ENCODE measurements at places on chromosomes 3 and 15.

GRCh38 chr3:129035360-129036221 is 25.0 kb upstream of the GP9 start:
- no peak for DNase-seq

GRCh38 chr3:66998904-66999235 is 763 bp downstream of the KBTBD8 start:
- DNase-seq, result no peak

GRCh38 chr3:48470286-48470685 is 23.7 kb downstream of the ATRIP start:
- DNase-seq, result no peak

DNA sequence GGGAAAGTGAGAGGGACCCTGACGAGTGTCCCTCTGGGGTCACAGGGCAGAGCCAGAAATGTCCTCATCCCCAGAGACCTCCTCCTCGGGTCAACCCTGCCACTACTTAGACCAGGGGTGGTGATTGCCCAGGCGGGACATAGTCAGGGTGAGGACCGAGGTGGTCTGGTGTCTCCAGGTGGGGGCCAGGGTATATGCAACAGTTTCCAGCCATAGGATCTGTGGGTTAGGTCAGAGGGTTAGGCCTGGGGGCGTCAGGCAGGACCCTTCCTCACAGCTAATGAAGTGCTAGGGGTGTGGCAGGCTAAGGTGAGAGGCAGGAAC is 22.3 kb upstream of the FBLN2 start:
- no peak for DNase-seq

DNA sequence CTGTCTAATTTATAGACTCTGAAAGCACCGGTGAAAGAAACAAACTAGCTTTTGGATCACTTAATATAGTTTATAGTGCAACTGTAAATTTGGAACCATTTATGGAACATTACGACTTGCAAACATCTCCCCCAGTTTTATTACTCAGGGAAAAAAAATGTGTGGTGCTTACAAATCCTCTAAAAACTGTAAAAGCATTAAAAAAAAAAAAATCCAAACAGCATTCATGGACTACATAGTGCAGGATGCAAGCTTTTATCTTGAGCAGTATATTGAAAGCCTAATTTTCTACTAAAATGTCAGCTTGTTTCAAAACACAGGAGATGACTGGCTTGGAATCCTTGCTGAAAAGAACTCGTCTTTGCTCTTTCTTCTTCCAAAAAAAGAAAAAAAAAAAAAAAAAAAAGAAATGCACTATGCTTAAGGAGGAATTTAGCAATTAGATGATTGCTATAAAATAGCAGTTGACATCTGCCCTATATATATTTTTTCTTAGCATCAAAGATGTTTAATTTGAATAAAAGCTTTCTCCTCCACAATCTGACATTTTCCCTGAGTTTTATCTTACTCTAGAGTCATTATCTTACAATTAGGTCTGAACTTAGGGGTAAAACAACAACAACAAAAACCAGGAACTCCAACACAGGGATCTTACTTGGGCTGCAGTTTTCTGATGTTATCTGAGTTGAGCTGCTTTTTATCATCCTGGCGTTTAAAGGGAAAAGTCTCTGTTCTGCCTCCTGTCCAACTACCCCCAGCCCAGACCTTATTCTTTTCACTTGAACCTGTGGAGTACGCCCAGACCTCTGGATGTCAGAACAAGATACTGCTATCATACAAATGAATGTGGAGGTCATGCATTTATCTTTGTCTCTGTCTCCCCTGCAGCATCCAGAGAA is 62.6 kb upstream of the PDZRN3 start:
- no peak for DNase-seq

- DNase-seq, result no peak
Observed at GRCh38 chr3:194148383-194148782, 12.4 kb downstream of the HES1 start.

- no peak for DNase-seq
Observed at GRCh38 chr3:126354776-126355175, 2.4 kb downstream of the KLF15 start.

DNA sequence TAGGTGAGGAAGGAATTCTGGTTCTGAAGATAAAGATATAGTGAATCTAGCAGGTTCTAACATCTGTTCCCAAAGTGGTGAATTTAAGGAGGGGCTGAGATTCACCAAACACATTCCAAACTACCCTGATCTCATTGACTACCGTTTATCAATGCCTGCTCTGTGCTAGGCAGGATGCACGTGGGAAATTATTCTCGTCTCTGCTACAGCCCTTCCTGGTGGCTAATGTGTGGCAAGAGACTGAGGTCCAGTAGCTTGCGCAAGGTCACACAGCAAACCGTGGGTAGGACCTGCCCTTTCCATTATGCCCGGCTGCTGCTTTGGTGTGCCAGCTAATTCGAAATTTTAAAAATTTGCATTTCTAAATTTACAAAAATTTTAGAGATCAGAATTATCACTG is 209.5 kb upstream of the TRIM42 start:
- DNase-seq, result no peak

- no peak for DNase-seq
Observed at GRCh38 chr3:10942690-10943205, 49.8 kb upstream of the SLC6A1 start.

DNA sequence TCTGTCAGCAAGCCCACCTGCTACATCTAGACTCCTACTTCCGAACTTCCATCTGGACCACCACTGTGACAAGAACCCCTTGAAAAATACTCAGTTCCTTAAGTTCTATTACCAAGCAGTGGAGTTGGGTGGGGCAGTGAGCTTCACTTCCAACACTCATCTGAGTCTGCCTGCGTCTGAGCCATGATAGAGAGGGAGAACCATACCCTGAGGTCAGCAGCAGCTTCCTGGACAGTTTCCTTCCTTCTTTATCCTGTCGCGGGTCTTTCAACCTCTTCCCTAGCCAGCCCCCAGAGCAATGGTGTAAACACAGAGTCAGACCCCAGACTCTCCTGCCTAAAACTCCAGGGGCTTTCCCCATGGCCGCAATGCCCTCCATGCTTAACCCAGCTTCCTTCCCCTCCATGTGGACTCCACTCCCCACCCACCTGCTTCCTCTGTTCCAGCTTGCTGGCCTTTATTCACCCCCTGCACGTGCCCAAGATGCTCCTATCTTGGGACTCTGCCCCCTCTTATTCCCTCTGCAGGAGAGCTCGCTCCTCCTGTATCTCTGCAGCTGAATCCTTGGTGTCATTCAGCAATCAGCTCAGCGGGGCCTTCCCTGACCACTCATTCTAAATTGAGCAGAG is 211.2 kb downstream of the SHQ1 start:
- DNase-seq, result no peak

GRCh38 chr3:187264021-187264420 is 27.5 kb downstream of the MASP1 start:
- no peak for DNase-seq

GRCh38 chr15:49382394-49382793 is 40.6 kb upstream of the FGF7 start:
- no peak for DNase-seq

GRCh38 chr3:61181874-61182273 is 69.4 kb downstream of the FHIT start:
- DNase-seq, result no peak

DNA sequence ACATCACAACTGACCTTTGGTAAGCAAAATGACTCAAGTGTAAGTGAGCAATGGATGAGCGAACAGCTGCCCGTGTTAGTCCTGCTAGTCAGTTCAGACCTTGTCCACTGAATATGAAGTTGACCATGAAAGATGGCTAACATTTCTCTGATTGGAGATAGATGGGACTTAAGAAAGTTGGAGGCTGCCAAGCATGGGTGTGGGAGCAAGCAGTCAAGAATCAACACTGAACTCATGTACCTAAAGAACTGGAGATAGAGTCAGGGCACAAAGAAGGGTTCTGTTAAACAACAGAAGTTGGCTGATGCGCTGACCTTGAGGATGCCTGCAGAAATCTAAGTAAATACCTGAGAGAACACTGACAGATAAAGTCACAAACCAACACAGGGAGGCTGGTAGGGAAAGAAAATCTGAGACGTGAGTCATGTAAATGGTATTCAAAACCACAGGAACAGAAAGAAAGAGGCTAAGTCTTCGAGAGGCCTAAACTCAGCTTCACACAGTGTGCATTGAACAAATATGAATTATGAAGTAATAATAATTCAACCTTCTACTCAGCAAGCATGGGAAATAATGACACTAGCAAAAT is 30.7 kb upstream of the ANPEP start:
- DNase-seq, result no peak

DNA sequence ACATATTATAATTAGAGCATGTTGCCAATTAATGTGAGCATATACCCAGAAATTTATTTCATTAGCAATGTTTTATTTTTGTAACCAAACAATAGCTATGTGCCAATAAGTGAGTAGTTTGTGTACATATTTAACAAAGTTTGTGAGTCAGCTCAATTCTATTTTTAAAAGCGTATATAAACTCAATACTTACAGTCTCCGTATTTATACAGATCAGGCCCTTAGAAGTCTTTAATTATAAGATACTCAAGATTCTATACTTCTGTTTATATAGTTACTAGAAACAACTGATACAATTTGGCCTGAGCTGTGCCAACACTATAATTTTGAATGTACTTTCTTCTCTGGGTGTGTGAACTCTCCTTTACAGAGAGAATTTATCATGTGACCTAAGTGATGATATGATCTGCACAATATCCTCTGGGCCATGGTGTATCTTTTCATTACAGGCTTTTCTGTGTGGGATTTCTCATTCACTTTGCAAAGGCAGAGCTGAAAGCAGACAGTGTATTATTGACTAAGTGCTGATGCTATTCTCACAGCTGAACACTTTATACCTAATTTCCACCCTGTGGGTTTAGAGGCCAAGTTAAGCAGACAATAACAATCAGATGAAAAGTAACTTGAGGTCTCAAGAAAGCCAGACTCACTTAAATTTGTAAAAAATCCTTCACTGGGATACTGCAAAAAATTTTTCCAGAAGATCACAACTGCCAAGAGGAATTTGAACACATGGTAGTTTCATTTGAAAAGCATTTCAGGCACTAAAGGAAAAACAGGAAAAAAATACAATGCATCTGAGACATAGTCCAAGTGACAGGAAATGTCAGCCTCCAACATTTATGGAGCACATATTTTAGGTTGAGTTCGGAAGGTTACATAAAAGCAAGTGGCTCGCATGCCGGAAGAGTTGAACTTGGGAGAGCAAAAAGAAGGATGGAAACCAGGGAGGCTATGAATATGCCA is 277.9 kb upstream of the SEMA6D start:
- no peak for DNase-seq

- no peak for DNase-seq
Observed at GRCh38 chr3:7203969-7204847, 343.3 kb downstream of the GRM7 start.

DNA sequence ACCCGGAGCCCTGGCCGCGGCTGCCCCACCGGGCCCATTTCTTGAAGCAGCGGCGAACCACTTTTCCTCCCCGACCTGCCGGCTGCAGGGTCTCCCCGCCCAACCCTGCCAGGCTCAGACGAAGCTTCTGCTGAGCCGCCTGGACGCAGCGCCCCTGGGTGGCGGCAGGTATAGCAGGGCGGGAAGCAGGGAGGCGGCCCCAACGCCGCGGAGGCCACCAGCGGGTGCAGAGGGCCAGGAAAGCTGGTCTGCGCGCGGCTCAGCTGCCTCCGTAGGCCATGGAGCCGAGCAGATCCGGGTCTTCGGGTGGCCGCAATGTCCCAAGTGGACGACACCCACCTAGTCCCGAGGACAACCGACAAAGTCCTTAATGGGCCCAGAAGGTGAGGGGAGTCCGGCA is 21.9 kb upstream of the SRPRB start:
- no peak for DNase-seq

DNA sequence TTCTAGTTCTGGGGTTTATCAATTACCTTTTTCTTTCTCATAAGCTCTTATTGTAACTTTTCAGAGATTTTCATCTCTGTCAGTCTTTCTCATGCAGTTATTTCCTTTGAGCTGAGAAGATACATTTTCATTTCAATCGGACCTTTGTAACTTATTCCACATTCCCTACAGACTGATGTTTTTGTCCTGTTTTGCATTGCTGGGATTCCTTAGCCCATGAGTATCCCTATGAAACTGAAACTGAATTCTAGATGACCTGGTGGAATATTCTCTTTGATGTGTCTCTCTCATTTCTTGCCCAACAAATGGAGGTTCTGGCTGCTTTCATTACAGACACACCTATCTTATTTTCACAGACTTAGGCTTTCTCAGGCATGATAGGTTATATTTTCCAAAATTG is 10.5 kb upstream of the EPHA6 start:
- no peak for DNase-seq

DNA sequence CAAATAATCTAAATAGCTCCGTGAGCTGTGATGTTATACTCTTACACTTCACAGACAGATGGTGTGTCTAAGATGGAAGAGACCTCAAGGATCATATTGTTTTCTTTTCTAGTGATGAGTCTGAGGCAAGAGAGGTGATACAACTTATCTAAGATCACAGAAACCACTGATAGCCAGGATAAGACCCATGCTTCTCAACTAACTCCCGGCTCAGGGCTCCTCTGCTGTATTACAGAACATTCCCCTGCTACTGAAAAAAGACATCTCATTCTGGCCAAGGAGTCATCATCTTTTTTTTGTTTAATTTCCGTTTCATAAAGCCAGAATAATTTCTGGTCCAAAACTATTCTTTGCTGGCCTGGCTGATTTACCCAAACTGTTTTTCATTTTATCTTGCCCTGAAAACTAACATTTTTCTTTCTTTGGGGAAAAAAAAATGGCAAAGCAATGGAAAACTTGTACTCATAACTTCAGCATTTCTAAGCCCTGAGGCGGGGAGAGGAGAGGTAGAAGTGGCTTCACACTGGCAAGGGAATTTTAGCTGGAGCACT is 46.9 kb upstream of the GAP43 start:
- no peak for DNase-seq

DNA sequence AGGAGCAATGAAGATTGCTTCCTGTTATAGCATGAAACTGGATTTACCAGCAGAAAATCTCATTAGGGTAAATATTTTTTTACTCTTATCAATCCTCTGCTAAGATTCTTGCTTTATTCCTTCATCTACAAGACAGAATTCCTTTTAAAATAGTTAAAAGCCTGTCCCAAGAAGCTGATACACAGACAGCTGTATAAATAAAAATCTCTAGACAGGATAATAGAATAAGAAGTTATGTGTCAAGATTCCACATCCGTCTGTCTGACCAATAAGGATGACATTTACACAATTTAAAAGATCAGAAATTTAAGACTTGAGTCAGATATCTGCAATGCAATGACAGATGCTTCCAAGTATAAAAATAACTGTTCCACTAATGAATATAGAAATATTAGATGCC is 57.6 kb downstream of the SSR3 start:
- DNase-seq, result no peak

Data from NCI-H2107 (cell line).